ENCODE measurements at places on chromosomes 11 and 22. TPM values are rescaled to one million over a fixed set of nuclear protein-coding genes. Genes with fewer than 3 reads are reported as not detected.

- H3K27ac ChIP-seq: no peak overlapping the region
- no peak for DNase-seq
- H3K4me1 ChIP-seq: peaks cover 5% of the 10 kb centered on the region
- no peaks in the 10 kb centered on the region for H3K36me3 ChIP-seq
Observed at GRCh38 chr11:117859061-117859460, 17.4 kb downstream of the FXYD6 start.

- no peak overlapping the region for H3K4me3 ChIP-seq
- peaks cover 19% of the 10 kb centered on the region for H3K27me3 ChIP-seq
- H3K36me3 ChIP-seq: no peaks in the 10 kb centered on the region
- no peaks in the 10 kb centered on the region for H3K4me1 ChIP-seq
Observed at GRCh38 chr22:23533328-23533762, 46.7 kb downstream of the IGLL1 start.

- peak overlapping the region; percentile 89 for H3K27ac ChIP-seq
- no peak overlapping the region for H3K4me3 ChIP-seq
- no peak for DNase-seq
Observed at GRCh38 chr11:16909359-16910035, 104.7 kb downstream of the PLEKHA7 start.

- H3K4me1 ChIP-seq: no peaks in the 10 kb centered on the region
- no peak for DNase-seq
- no peak overlapping the region for H3K4me3 ChIP-seq
- no peak overlapping the region for H3K27ac ChIP-seq
- H3K27me3 ChIP-seq: no peaks in the 10 kb centered on the region
Observed at GRCh38 chr22:48824712-48825651, 1002.7 kb downstream of the BRD1 start.

MFNG gene
- 214 TPM for total RNA-seq

COPB1 gene
- total RNA-seq: 101 TPM

BATF2 gene
- not detected for total RNA-seq

MUC6 gene
- total RNA-seq: not detected

DNA sequence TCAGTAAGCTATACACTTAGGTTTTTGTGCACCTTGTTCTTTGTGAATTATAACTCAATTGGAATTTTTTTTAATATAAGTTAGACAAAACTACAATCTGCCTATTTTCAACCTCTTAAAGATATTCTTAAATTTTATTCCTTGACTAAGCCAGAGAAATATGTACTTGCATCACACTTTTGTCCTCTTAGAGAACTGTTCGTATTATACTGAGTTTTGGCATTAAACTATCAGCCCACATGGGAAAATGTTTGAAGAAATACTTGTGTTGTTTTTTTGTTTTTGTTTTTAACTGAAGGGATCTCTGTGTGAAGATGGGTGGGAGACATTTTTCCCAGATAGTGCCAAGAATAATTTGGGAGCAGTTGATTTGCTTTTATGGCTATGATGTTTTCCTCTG, 25.3 kb downstream of the CEP295 start:
- H3K4me3 ChIP-seq: no peak overlapping the region
- H3K36me3 ChIP-seq: peaks cover 60% of the 10 kb centered on the region
- DNase-seq: no peak
- H3K4me1 ChIP-seq: peaks cover 28% of the 10 kb centered on the region
- peak overlapping the region; percentile 40 for H3K27ac ChIP-seq
- H3K27me3 ChIP-seq: no peaks in the 10 kb centered on the region

UBQLN3 gene
- not detected for total RNA-seq

- H3K27ac ChIP-seq: no peak overlapping the region
- H3K4me3 ChIP-seq: no peak overlapping the region
- DNase-seq: no peak
- H3K36me3 ChIP-seq: no peaks in the 10 kb centered on the region
- no peaks in the 10 kb centered on the region for H3K4me1 ChIP-seq
Observed at GRCh38 chr11:15035283-15035682, 38.1 kb upstream of the CALCB start.

PIWIL4 gene
- 0.41 TPM for total RNA-seq

DNA sequence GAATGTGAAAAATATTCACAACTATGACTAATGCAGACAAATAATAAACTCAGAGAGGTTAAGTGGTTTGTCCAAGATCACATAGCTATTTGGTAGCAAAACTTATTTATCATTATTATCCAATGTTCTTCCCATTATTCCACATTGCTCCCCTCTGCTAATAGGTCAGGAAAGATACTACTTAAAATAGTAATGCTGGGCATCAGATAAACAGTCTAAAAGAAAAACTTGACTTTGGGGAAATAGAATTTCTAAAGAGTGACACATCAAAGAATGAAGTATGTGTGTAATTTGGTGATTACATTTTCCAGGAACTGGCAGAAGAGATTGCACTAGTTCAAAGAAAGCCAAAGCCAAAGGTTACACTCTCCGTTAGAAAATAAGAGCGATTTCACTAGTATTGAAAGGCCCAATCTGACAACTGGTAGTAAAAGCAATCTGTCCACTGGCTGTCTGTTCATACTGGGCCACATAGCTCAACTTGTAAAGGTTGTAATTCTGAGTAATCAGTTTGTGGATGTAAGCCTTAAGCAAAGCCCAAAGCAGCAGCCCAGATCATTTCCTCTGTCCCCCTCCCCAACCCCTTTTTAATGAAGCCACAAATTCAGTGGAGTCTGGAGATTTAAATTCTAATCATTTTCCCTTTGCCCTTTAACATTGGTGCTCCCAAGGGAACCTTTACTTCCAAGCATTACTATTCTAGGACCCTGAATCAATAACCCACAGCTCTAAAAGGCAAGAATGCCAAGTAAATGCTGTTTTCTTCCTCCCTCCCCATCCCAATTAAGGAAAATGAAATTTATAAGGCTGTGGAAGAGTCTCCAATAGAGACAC, 283.5 kb downstream of the TTC28 start:
- no peak for DNase-seq
- peak overlapping the region; percentile 80 for H3K27ac ChIP-seq
- peak overlapping the region; percentile 13 for H3K4me3 ChIP-seq
- peaks cover 9% of the 10 kb centered on the region for H3K36me3 ChIP-seq
- H3K27me3 ChIP-seq: no peaks in the 10 kb centered on the region
- peaks cover 47% of the 10 kb centered on the region for H3K4me1 ChIP-seq

DNA sequence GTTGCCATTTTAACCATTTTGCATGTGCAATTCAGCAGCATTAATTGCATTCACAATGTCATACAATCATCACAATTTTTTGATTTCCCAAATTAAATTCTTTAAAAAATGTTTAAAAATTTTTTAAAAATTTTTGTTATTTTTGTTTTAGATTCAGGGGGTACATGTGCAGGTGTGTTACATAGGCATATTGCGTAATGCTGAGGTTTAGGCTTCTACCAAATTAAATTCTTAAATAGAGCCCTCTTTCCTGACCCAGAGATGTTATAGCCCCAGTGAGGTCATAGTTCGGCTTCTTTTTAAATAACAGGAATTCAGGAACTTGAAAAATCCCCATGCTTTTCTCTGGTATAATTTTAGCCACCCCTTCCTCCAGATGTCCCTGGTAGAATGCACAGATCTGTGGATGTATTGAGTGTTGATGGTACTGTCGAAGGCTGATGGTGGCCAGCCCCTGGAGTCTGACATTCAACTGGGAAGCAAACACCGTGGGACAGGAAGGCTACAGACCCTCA, 11.3 kb upstream of the AMPD3 start:
- H3K36me3 ChIP-seq: peaks cover 2% of the 10 kb centered on the region
- H3K4me3 ChIP-seq: no peak overlapping the region
- peaks cover 29% of the 10 kb centered on the region for H3K4me1 ChIP-seq
- H3K27me3 ChIP-seq: peaks cover 2% of the 10 kb centered on the region
- no peak for DNase-seq

- DNase-seq: no peak
- H3K27ac ChIP-seq: peak overlapping the region; percentile 65
- H3K4me3 ChIP-seq: no peak overlapping the region
- peaks cover 17% of the 10 kb centered on the region for H3K36me3 ChIP-seq
Observed at GRCh38 chr22:30294066-30294465, 4.8 kb upstream of the CASTOR1 start.

- no peaks in the 10 kb centered on the region for H3K4me1 ChIP-seq
- H3K27me3 ChIP-seq: peaks cover 12% of the 10 kb centered on the region
- no peak overlapping the region for H3K4me3 ChIP-seq
- no peaks in the 10 kb centered on the region for H3K36me3 ChIP-seq
- DNase-seq: no peak
Observed at GRCh38 chr11:76834151-76834550, 26.6 kb upstream of the ACER3 start.

DNA sequence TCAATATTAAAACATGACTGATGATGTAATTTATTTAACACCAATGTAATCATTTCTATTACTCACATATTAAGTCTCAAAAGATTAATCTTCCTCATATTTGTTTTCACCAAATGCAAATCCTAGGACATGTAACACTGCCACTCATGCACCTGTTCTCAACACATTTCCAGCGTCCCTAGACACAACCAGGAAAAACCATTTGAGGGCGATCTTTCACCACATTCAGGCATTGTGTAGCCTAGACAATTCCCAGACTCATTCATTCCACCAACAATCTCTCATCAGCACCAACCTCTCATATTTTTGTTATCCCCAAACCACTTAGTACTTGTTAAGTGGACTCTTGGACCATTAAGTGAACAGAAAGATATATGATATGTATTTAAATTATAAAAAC, 66.1 kb downstream of the SLC36A4 start:
- H3K4me3 ChIP-seq: no peak overlapping the region
- no peak overlapping the region for H3K27ac ChIP-seq

- H3K27me3 ChIP-seq: peaks cover under 1% of the 10 kb centered on the region
- peaks cover 27% of the 10 kb centered on the region for H3K36me3 ChIP-seq
- H3K4me3 ChIP-seq: no peak overlapping the region
- DNase-seq: no peak
Observed at GRCh38 chr11:44623731-44624491, 58.4 kb downstream of the CD82 start.

- peak overlapping the region; percentile 84 for H3K27ac ChIP-seq
- H3K27me3 ChIP-seq: no peaks in the 10 kb centered on the region
- peak overlapping the region; percentile 62 for H3K4me3 ChIP-seq
- H3K4me1 ChIP-seq: peaks cover 13% of the 10 kb centered on the region
- peaks cover 3% of the 10 kb centered on the region for H3K36me3 ChIP-seq
Observed at GRCh38 chr22:45413013-45413367, 409 bp downstream of the SMC1B start.

GLB1L2 gene
- total RNA-seq: 8.9 TPM

RIN1 gene
- total RNA-seq: 0.78 TPM

GRCh38 chr22:45316796-45317526, 7.2 kb downstream of the FAM118A start:
- no peak overlapping the region for H3K4me3 ChIP-seq
- peak overlapping the region; percentile 97 for H3K27ac ChIP-seq
- H3K27me3 ChIP-seq: no peaks in the 10 kb centered on the region
- peaks cover 10% of the 10 kb centered on the region for H3K36me3 ChIP-seq

DNA sequence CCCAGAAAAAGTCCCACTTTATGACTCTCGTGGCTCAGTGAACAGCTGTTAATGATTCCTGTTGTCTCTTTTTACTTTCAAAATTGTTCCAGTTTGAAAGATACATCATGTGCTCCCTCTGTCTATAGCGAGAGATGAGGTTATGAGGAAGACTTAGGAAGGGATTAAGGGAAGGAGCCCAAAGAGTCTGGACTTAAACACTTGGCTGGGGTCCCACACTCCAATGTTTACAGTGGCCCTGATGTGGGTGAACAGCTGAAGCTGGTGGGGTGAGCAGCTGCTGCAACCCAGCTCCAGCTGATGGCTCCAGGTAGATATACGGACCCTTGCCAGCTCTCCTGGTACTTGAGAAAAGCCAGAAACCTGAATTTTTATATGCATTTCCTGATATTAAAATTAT, 84.5 kb upstream of the PLET1 start:
- no peak for DNase-seq
- H3K27ac ChIP-seq: no peak overlapping the region
- H3K27me3 ChIP-seq: no peaks in the 10 kb centered on the region
- H3K4me3 ChIP-seq: no peak overlapping the region
- no peaks in the 10 kb centered on the region for H3K36me3 ChIP-seq

DNA sequence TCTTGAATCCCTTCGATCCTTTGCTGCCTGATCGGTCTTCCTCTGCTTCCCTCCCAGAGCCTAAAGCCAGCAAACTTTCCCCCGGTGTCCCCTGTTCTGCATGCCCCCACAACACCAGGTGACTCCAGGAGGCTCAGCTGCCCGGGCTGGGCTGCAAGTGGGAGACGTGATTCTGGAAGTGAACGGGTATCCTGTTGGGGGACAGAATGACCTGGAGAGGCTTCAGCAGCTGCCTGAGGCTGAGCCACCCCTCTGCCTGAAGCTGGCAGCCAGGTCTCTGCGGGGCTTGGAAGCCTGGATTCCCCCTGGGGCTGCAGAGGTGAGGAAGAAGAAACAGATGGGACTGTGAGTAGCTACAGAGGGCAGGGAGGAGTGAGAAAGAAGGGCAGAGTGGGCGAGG, 3.6 kb downstream of the NHERF4 start:
- DNase-seq: no peak
- H3K4me1 ChIP-seq: no peaks in the 10 kb centered on the region
- no peak overlapping the region for H3K27ac ChIP-seq

DNA sequence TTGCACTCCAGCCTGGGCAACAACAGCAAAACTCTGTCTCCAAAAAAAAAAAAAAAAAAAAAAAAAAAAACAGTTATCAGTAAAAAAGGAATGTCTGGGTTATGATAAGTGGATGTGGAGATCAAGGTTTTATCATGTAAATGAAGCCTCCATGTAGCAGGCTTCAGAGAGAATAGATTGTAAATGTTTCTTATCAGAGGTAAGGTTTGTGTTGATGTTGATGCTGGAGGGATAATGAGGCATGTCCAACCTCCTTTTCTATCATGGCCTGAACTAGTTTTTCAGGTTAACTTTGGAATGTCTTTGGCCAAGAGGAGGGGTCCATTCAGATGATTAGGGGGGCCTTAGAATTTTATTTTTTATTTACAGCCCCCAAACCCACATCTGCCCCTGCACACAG, 35.4 kb upstream of the TREH start:
- H3K27ac ChIP-seq: no peak overlapping the region
- peaks cover 3% of the 10 kb centered on the region for H3K27me3 ChIP-seq
- no peaks in the 10 kb centered on the region for H3K4me1 ChIP-seq
- no peaks in the 10 kb centered on the region for H3K36me3 ChIP-seq
- DNase-seq: no peak

- no peak for DNase-seq
- H3K4me3 ChIP-seq: no peak overlapping the region
- no peaks in the 10 kb centered on the region for H3K36me3 ChIP-seq
- H3K27me3 ChIP-seq: peaks cover 3% of the 10 kb centered on the region
Observed at GRCh38 chr11:116793772-116794097, 2.1 kb upstream of the APOA5 start.

- no peak overlapping the region for H3K4me3 ChIP-seq
- H3K27ac ChIP-seq: no peak overlapping the region
- peaks cover 32% of the 10 kb centered on the region for H3K4me1 ChIP-seq
- DNase-seq: no peak
- no peaks in the 10 kb centered on the region for H3K27me3 ChIP-seq
- H3K36me3 ChIP-seq: peaks cover 16% of the 10 kb centered on the region
Observed at GRCh38 chr22:26554956-26555355, 35.0 kb downstream of the TPST2 start.
